ENCODE measurements at places on chromosomes 16 and 17. TPM values are rescaled to one million over a fixed set of nuclear protein-coding genes. Genes with fewer than 3 reads are reported as not detected.

The C1QTNF1 gene
- 172 TPM for total RNA-seq

The GLIS2 gene
- total RNA-seq, result 49.0 TPM

The P2RX1 gene
- 71.0 TPM for total RNA-seq

The SENP3 gene
- total RNA-seq, result 48.2 TPM
